ENCODE measurements at places on chromosomes 5 and 9.
A peak's percentile ranks its signal among the peaks of the same experiment; 100 is the strongest.

DNA sequence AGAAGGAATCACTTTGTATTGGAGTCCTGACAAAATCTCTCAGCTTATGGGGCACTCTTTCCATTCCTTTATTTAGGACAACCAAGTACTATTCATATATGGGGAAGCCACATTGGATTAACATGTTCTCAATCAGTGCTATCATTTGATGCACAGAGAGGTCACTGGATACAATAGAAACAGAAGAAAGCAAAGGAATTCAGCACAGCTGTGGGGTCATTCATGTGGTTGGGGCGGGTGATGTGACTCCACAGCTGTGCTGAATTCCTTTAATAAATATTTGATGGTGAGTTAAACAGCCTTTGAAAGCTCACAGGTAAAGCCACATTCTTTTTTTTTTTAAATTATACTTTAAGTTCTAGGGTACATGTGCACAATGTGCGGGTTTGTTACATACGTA lies 854 bp upstream of the TEX48 start:
- DNase-seq = no peak

- DNase-seq = no peak
Measured at GRCh38 chr9:125238127-125238914, 2.8 kb downstream of the HSPA5 start.

- no peak for DNase-seq
Measured at GRCh38 chr5:78610163-78610583, 38.4 kb downstream of the LHFPL2 start.

DNA sequence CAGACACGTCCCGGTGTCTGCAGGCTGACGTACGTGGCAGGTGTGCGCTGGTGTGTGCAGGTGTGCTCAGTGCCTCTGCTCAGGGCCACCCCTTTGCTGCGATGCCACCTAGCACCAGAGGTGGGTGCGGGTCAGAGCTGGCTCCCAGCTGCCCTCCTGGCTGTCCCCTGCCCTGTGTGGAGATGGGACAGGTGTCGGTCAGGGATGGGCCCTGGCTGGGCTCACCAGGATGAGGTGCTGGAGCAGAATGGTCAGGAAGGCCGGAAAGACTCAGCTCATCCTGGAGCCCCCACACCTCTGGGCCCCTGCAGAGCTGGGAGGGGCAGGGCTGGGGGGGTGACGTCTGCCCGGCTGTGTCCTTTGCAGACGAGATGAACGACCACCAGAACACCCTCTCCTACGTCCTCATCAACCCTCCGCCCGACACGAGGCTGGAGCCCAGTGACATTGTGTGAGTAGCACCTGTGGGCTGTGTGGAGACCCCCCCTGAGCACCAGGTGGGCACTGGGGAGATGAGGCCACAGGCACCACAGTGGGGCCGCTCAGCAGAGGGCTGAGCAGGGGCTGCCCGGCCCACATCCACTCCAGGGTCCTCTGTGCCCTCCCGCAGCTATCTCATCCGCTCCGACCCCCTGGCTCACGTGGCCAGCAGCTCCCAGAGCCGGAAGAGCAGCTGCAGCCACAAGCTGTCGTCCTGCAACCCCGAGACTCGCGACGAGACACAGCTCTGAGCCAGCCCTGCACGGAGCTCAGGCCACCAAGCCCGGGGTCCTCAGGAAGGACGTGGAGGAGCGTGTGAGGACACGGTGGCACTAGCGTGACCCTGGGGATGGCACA lies 89.7 kb downstream of the KCNT1 start:
- no peak for DNase-seq

DNA sequence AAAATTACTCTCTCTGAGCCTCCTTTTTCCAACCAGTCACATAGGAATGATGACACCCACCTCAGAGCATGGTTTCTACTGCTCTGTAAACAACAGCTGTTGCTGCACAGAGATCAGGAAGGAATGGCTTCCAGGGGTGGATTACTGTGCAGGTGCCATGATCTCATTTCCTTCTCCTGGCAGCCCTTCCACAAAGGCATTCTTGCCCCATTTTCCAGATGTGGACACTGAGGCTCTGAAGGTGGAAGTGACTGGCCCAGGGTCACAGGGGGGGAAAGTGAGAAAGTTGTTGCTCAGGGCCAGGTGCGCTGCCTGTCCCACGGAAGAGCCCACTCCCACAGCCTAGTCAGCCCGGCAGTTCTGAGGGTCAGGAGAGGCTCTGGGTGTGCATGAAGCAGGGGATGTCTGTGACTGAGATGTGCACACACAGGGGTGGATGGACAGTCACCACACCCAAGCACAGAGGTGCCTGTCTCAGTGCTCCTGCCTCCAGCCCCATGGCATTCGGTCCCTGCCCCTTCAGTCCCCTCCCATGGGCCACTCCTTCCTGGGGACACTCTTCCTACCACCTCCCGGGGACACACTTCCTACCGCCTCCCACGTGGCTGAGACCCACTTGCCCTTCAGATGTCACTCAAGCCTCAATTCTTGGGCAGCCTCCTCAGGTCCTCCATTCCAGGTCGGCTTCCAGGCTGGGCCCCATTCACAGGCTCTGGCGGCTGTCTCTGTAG lies 17.0 kb downstream of the FGFR4 start:
- DNase-seq = no peak

GRCh38 chr5:147307170-147307569 lies 72.3 kb downstream of the STK32A start:
- DNase-seq = no peak

DNA sequence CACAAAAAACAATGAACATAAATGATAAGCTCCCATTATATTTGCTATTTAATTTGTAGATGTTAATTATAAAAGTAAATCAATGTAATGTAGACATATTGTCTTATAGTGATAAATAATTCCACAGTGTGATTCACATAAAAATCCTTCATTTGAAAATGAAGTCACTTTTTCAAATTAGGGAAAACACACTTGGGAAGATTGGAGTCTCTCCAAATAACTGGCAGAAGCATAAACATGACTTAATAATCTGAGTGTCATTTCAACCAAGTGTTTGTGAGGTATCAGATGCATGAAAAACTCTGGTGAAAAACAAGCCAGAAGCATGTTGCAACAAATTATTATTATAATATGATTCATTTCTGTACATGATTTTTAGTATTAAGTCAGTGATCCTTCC lies 102.2 kb downstream of the CETN3 start:
- DNase-seq = no peak

DNA sequence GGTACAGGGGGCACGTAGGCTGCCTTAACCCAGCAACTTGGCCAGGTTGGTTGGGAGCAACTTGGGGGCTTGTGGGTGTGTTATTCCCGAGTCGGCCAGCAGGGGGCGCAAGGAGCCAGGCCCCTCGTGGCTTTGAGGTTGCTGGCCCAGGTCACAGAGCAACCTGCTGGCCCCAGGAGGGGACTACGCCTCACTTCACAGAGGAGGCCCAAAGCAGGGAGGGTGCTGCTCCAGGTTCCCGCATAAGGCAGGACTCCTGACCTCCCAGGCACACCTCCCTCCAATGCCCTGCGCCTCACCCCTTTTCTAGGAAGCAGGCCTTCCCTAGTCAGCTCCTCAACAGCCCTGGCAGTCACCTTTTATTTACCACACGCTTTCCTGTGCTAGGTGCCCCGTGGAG lies 18.1 kb downstream of the KYAT1 start:
- peak; percentile 48 for DNase-seq

DNA sequence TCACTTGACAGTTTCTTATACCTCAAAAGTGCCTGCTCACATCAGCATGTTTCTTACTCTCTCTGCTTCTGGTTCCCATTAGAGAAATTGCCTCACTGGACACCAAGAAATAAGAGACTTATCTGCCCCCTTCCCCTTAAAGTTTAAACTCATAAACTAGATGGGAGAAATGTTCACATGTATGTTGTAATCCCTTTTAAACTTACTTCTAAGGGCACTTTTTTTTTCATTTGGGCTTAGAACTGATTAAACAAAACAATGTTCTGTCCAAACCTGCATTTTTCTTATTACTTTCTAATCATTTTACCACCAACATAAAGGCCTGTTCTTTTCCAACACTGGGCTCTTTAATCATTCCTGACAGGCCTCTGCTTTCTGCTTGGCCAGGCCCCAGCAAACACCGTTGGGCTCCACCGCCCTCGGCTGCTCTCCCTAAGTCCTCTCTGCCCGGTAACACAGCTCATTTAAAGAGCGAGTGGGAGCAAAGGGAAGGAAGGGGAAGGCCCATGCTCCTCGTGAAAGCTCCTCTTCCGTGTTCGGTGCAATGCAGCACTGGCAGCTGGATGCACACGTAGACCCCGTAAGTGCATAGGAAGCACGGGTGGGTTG lies 53.4 kb downstream of the ROR2 start:
- DNase-seq = no peak

DNA sequence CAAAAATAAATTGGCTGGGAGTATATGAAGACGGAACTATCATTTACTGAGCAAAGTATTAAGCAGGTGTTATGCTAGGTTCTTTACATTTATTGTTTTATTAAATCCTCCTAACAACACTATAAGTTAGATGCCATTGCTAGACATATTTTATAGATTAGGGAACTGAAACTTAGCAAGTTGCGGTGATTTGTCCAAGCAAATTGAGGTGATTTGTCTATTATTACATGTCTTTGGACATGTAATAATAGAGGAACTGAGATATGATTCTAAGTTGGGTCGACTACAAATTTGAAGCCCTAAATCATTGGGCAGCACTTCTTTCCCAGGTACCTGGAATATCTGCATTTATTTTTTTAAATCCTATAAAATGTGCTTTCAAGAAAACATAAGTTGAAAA lies 429.9 kb downstream of the GABRG2 start:
- no peak for DNase-seq

DNA sequence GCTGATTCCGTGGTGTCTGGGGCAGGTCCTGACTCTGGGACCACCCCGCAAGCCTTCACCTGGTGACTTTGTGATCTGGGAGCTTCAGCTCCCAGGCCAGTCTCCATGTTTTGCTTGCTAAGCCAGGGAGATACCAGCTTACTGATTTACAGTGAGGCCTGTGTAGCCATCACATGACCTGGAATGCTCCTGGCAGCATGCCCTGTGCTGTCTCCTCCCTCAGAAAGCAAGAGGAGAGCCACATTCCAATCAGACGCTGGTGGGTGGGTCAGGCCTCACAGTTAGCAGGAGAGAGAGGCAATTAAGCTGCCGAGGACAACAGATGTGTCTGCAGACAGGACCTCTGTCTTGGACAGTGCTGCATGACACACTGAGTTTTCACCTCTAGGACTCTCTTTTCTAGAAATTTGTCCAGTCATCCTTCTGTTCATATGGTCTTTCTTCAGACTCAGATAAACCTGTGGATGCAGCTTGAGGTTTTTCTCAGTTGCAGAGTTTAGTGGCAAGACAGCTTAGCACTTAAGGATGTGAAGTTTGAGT lies 24.4 kb upstream of the GRPEL2 start:
- no peak for DNase-seq

DNA sequence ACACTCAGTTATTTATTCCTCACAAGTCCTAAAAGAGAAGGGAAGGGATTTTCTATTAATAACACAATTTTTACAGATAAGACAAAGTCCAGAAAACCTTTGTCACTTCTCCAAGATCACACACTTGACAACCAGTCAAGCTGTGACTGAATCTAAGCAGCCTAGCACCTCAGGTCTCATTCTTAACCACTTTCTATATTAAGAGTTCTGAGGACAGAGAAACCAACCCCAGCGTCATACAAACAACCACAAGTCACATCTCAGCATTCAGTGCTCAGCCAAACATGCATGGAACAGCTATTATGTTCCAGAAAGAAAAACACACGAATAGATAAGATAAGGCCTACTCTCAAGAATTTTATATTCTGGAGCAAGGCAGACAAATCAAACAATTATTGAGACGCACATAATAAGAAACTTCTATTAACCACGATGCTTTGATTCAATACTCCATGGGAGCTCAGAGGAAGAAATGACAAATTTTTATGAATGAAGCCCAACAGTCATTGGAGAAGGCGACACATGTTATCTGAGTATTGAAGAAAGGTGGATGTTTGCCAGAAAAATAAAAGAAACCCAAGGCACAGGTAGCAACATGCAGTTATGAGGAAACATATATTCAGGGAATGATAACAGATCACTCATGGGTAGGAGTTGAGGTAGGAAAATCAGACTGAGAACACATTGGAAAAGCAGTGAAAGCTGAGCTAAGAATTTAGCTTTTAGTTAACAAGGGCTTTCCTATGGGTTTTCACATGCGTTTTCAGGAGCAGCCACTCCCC lies 113.1 kb downstream of the HTR4 start:
- DNase-seq = no peak

DNA sequence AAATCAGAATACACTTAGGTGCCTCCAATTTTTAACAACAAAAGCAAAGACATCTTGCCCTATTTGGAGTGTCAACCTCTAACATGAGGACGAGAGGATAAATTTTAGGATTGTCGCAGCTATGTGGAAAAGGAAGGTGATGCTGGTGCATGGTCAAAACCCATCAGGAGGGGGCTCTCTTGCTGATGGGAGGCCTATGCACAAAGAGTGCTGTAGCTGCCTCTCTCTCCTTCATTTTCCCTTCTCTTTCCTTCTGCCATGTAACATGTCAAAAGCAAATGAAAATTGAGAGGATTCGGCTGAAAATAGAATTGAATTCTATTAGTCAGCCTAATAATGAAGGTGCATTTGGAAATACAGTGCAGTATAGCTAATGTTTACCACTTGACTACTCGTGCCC lies 578.7 kb upstream of the ZNF462 start:
- no peak for DNase-seq

DNA sequence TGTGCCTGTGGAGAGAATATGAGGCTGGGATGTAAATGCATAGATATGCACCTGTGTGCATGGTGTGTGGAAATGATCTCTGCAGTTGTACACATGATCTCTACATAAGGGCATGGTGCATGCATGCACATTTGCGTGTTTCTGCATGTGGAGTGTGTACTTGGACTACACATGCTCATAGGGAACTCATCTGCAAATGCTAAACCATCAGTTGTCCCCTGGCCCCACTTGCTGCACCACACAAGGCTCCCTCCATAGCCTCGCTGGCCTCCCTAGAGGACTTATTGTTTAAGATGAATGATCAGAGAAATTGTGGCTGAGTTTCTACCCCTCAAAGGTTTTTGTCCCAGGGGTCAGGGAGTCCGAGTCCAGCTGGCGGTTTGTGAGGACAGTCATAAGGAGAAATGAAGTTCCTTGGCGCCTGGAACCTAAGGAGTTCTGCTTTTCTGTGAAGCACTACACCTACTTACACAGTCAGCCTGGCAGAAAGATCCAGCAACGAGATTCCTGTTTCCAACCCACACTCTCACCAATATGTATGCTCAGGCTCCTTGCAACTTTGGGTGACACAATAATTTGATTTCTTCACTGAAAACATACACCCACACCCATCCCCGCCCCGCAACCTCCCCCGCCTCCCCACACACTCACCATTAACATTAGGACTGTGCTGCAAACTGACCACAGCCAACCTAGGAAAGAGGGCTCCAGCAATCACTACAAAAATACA lies 79.9 kb upstream of the CPEB4 start:
- DNase-seq = no peak

DNA sequence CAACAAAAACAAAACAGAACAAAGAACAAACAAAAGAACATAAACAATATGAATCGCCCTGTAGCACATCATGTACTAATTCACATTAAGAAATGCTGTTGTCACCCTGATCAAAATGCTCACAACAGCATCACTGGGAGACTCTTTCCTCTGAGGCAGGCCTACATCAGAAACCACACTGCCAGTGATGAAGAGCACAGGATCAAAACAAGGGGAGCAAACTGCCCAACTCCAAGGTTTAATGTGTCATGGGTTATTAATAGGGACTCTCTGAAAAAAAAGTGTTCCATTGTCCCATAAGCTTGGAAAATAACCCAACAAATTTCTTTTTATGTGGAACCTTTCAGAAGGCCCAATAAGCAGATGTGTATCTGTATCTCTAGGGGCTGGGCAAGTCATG lies 74.2 kb downstream of the PTPN3 start:
- no peak for DNase-seq

GRCh38 chr5:167261309-167262100 lies 1029.9 kb upstream of the WWC1 start:
- DNase-seq = no peak

GRCh38 chr9:113431191-113431590 lies 20.6 kb downstream of the C9orf43 start:
- DNase-seq = no peak

Measured in NCI-H1930 (cell line).